Suprapubic skin (tissue), 4 donors: ENCODE measurements at places on chromosomes 4 and X.

- no peak for DNase-seq
Measured at GRCh38 chrX:2502668-2503519, 2.1 kb upstream of the DHRSX start.

- DNase-seq: no peak
Measured at GRCh38 chrX:119541188-119541587, 24.0 kb downstream of the STEEP1 start.

DNA sequence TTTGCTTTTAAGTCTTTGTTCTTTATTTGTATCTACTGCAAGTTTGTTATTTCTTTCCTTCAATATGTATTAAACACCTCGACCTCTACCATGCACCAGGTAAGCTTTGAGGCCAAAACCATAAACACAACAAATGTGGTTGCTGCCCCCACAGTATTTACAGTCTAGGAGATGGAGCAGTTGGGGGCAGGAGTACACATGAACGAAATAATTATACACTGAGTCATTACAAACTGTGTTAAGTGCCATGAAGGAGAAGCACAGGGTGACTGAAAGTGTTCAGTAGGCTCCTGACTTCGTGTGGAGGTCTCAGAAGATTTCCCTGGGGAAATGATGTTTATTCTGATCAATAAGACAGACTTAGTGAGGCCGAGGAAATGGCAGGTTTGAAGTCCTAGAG is 30.3 kb downstream of the SLC25A43 start:
- no peak for DNase-seq

DNA sequence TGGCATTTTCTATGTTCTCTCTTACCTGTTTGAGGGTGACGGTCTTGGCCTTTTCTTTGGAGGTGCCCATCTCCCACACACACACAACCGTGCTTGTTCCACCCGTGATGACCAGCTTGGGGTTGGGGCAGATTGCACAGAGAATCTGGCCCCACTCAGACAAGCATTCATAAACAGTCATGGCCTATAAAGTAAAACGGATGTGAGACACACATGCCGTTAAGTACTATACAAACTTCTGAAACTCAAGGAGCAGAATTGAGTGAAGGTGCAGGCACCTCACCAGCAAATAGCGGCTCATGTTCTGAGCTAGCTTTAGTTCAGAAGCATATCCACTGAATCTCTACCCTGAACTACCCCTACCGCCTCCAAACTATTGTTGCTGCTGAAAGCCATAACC is 107.6 kb downstream of the CDS1 start:
- no peak for DNase-seq

DNA sequence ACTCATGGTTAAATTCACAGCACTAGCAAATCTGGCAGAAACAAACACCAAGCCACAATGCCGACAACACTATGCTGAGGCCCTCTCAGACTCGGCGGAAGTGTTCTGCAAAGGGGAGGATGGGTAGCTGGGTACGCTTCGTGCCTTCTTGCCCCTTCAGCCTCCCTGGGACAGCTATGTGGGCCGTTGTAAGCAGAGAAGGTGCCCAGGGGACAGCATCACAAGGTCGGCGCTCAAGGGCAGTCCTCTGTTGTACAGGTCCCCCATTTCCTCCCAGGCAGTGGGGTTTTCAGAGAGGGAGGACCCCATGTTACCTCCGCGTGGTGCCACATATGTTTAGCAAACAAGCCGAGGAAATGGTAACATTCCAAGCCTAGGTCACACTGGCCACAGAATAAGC is 173.6 kb downstream of the AFAP1 start:
- DNase-seq: no peak

GRCh38 chrX:150567645-150568319 is 639 bp upstream of the MTM1 start:
- DNase-seq: no peak
